ENCODE measurements at places on chromosomes 7 and 10.

DNA sequence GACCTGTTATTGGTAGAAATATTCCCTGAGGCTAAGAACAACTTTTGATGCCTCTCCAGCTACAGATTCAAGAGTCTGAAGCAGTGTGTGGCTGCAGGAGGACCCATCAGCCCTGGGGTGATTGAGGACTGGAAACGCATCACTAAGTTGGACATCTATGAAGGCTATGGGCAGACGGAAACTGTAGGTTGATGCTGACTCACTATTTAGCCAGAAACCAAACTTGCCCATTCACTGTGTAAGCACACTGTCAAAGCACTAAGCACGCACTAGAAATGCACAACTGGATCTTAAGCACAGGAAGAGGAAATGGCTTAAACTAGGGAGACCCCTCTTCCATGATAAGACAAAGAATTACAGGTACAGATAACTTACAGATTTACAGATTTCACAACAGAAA lies 20.8 kb downstream of the ACSM6 start:
- no peak for DNase-seq

GRCh38 chr10:25557136-25557535 lies 376.9 kb upstream of the MYO3A start:
- no peak for DNase-seq

GRCh38 chr10:28788762-28789161 lies 111.4 kb downstream of the BAMBI start:
- no peak for DNase-seq

- no peak for DNase-seq
Measured at GRCh38 chr7:3670898-3671297, 369.8 kb downstream of the SDK1 start.

- no peak for DNase-seq
Measured at GRCh38 chr7:135192914-135193536, 18.3 kb downstream of the WDR91 start.

GRCh38 chr10:62839590-62839989 lies 23.4 kb upstream of the EGR2 start:
- DNase-seq: no peak

DNA sequence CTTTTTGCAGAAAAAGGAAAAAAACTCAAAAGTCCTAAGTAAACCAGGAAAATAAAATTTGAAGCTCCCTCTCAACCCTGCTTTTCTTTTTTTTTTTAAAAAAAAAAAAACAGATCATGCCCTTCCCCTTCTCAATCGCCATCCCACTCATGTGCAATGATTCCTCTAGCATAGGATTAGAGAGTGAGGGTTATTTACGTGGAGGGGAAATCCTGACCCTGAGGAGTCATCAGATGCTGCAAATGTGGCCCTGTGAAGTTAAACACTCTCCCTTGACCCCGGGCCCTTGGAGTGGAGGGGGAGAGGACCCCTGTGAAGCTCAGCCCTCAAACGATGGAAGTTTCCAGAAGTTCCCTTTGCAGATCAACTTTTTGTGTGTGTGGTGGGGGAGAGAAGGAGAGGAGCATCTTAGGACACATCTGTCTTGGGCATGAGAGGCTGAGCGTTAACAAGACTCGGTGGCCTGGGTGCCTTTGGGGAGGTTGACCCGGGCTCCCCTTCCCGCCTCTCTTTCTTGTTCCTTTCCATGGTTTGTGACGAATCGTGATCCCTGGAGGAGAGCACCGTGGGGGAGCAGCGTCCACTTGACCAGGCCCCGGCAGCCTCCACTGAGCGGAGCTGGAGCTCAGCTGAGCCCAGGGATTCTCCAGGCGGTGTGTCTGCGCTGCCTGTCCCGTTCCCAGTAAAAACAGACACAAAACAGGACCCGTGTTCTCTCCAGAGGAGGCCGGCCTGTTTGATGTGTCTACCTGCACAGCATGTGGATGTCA lies 1.5 kb upstream of the SHH start:
- no peak for DNase-seq

DNA sequence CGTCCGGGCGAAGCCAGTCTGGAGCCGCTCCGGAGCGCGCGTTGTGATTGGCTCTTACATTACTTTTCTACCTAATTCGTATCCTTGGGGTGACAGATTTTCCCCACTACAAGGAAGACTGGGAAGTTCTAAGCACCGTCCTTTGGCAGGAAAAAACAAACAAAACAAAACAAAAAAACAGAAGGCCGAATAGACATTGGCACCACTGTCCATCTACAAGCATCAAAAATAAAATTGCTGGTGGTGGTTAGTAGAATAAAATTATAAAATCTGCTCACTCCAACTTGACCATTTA lies 651 bp upstream of the SKAP2 start:
- DNase-seq: no peak

GRCh38 chr7:1423264-1423811 lies 35.9 kb downstream of the MICALL2 start:
- no peak for DNase-seq

DNA sequence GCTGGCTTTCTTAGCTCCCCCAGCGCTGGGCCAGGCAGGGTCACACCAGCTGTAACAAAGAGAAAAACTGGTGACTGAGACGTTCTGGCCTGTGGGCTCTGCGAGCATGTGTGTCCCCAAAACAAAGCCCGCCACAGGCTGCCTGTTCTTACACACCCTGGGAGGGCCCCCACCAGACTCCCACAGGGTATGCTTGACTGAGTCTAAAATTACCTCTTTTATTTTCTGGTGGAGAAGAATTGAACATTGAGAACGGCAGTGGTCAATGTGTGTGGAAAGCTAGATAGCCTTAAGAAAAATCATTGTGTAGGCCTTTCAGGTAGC lies 808 bp downstream of the C10orf71 start:
- DNase-seq: no peak

- DNase-seq: peak; percentile 68
Measured at GRCh38 chr7:50359995-50360925, 55.7 kb downstream of the IKZF1 start.

GRCh38 chr10:100485801-100486495 lies 23.1 kb downstream of the WNT8B start:
- no peak for DNase-seq

- DNase-seq: no peak
Measured at GRCh38 chr10:110817614-110818013, 54.1 kb upstream of the PDCD4 start.
